Head of caudate nucleus (tissue), 42 donors: ENCODE measurements at places on chromosomes 5 and 9.

DNA sequence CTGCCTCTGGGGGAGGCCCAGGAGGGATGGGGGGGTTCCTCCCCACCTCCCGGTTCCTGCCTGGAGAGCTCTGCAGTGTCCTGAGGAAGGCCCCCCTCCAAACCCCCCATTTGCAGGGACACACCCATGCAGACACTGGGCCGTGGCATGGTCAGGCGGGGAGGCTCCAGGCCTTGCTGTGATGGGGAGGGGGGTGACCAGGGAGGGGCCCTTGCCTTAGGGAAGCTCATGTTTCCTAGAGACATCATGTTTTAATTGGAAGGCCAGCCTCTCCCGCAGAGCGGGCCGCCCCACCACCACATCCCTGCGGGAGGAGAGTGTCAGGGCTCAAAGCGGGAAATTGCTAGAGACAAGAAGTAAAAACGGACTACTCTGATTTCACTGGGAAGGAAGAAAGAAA, 12.0 kb downstream of the PRRX2 start:
- no peak for DNase-seq

DNA sequence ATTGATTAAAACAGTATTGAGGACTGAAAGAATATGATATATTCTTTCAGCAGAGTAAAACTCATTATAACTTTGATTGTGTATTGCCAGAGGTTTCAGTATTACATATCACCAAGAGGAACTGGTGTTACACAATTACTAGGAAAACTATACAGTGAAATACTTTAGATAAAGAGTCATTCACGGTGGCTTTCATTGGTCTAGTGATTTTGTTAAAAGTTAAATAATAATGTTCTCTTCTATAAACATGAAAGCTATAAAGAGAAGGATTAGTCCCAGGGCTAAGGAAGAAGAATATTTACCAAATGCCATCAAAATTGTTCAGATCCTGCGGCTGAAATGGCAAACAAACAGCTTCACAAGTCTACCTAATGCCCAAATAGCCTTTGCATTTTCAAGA, 306.2 kb downstream of the SEMA5A start:
- no peak for DNase-seq

DNA sequence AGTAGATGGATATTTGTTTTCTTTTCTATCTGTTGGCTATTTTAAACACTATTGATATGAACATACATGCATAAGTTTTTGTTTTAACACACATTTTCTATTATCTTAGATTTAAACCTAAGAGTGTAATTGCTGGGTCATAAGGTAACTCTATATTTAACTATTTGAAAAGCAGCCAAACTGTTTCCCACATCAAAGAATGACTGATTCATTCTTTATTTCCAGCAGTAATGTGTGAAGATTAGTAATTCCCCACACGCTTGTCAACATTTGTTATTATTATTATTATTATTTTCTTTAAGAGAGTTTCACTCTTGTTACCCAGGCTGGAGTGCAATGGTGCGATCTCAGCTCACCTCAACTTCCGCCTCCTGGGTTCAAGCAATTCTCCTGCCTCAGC, 1495.8 kb downstream of the EFNA5 start:
- DNase-seq, result no peak

GRCh38 chr5:94463739-94464138, 154.7 kb downstream of the KIAA0825 start:
- no peak for DNase-seq

DNA sequence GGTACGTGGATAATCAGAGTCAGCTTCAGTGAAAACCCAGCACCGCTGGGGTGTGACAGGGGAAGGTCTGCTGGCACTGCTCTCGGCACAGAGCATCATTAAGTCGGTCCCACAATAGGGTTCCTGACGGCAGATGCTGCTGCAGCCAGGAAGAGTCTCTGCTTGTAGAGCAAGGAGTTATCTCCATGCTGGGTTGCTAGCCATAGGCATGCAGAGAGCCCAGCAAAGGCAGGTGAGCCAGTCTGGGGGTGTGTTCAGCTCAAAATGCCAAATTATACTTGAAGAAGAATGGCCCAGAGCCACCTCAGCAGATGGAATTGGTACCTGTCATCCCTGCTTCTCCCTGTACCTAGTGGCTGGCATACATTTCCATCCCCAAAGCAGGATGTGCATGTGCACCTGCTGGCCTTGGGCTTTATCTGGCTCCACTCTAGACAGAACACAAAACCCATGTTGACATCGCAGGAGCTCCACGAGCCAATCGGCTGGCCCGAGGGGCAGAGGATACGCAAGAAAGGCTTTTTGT, 100.8 kb downstream of the WDR41 start:
- no peak for DNase-seq

DNA sequence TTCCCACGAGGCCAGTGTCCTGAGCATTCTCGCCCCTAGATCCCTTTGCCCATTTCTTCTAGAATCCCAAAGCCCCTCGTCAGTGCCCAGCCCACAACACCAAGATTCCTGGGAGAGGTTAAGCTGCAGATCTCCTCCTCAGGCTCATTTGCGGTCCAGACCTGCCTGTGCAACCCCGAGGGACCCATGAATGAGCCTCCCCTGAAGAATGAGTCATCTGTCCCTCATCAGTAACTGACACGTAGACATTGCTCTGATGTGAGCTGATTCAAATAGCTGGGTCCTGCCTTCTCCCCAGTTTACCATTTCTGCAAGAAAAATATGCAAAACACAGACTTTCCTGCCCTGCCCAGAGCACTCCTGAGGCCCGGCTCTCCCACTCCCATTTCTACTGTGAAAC, 92.8 kb downstream of the ADCY2 start:
- DNase-seq, result no peak

GRCh38 chr5:108345541-108346171, 36.2 kb downstream of the FBXL17 start:
- no peak for DNase-seq

- no peak for DNase-seq
Observed at GRCh38 chr5:14165375-14166106, 22.4 kb downstream of the TRIO start.

- DNase-seq, result no peak
Observed at GRCh38 chr9:72424131-72424530, 59.1 kb upstream of the ZFAND5 start.

GRCh38 chr9:109064963-109065702, 51.8 kb upstream of the CTNNAL1 start:
- no peak for DNase-seq

GRCh38 chr9:113350107-113350661, 843 bp downstream of the BSPRY start:
- no peak for DNase-seq

GRCh38 chr5:11153670-11154382, 392.8 kb upstream of the DAP start:
- DNase-seq, result no peak

GRCh38 chr9:114080195-114080772, 2.2 kb upstream of the AMBP start:
- DNase-seq, result no peak

DNA sequence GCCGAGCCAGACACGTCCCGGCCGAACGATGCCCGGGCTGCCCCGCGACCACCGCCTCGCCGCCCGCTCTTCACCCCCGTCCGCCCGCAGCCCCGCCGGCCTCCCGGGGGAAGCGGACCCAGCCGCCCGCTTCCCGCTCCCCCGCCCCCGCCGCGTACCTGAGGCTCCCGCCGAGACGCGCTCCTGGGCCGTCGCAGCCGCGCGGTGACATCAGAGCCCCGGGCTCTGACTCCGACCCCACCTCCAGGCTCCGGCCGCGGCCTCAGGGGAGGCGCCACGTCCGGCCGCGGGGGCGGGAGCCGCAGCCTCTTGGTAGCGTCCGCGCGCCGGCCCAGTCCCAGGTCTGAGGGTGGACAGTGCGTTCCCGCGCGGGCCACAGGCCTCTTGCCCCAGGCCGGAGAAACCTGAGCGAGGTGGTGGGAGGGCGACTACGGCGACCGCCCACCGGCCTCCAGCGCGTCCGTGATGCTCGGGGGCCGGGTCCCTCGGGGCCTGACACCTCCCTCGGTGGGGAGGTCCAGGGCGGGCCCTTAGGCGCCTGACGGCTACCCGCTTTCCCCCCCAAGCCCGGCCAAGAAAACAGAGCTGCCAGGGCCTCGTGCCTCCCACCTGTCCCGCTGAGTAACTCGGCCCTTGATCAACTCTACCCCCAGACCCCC, at the start of gene SHROOM1:
TSS of gene SHROOM1 (minus strand) at position 212 of the 659 bp plus-strand sequence. CDS start 4,507 bp downstream, outside the sequence.
- DNase-seq, result no peak

DNA sequence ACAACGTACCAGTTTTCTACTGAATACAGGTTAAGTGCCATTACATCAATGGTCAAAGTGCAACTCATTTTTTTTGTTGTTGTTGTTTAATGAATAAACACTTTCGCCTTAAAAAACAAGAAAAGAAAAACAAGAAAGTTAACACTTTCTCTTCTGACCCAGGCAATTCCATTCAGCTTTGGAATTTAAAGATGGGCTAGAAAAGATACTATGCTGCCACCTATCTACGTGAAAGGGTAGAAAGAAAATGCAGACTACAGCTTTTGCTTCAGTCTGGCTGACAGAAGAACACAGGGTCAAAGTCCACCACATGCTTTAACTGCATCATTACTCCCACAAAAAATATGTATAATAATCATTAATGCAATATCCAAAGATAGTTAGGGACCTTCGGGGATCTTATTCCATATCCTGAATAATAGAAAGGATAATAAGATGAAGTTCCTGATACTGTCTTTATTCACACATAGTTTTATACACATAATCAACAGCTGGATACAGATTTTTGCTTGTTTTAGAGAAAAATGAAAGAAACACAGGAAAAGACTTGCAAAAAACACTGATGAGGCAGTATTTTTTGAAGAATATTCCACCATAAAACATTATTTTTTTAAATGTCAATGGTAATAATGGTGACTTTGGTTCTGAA, 40.4 kb downstream of the ZDHHC21 start:
- DNase-seq, result no peak

DNA sequence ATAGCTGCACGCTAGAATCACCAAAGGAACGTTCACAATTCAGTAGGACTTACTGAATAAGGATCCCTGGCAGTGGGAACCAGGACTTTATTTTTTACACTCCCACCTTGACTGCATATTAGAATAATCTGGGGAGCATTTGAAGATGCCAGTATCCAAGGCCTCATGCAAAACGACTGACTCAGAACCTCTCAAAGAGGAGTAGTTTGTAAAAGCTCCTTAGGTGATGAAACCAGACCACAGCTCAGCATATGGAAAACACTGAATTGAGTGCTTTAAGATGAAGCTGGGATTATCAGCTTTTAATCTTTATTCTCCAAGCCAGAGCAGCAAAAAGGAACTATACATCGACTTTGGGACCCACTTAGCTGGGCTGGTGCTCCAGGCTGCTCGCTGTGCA, 288.3 kb downstream of the MLLT3 start:
- no peak for DNase-seq

- no peak for DNase-seq
Observed at GRCh38 chr9:37309136-37309535, 113.4 kb upstream of the GRHPR start.

DNA sequence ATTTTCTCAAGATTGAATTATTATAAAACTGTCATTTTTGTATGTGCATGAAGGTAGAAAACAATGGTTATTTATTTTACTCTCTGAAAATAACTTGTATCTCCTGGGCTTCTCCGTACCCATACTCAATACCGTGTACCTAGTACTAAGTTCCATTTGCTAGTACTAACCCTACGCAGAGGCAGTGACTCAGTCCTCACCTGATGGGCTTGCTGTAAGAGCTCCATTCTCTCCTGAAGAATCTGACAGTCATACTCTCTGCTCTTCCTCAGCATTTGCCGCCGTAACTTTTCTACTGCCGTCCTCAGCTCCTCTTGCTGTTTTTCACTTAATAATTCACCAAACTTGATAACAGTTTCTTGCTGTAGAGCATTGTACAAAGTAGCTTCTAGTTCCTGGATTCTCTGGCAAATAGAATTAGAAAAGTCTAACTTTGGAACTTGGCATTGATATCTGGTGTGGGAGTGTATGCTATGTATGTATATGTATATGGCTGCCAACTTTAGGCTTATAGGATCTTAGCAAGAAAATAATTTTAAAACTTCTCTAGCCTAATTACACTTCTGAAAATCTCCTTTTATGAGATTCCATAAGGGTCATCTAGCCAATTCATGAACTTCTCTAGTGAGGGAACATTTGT, 108.0 kb upstream of the DPYSL3 start:
- DNase-seq, result no peak

- no peak for DNase-seq
Observed at GRCh38 chr9:89891221-89891590, 286.4 kb downstream of the GADD45G start.

DNA sequence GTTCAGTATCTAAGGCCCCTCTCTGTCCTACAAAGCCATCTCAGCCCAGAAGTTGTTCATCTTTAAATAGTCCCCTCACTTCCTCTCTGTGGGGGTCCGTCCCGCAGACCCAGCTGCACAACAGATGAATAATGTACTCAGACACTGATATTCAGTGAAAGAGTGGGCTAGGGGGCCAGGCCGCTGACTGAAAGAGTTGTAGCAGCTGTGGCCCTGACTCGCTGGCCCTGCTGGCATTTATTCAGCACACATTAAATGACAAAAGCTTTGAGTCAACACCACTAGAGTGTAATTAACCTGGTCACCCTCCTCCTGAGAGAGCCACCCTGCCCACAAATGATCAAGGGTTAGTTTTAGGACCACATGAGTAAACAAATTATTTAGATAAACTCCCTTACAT, 76.3 kb downstream of the MED10 start:
- DNase-seq, result no peak

DNA sequence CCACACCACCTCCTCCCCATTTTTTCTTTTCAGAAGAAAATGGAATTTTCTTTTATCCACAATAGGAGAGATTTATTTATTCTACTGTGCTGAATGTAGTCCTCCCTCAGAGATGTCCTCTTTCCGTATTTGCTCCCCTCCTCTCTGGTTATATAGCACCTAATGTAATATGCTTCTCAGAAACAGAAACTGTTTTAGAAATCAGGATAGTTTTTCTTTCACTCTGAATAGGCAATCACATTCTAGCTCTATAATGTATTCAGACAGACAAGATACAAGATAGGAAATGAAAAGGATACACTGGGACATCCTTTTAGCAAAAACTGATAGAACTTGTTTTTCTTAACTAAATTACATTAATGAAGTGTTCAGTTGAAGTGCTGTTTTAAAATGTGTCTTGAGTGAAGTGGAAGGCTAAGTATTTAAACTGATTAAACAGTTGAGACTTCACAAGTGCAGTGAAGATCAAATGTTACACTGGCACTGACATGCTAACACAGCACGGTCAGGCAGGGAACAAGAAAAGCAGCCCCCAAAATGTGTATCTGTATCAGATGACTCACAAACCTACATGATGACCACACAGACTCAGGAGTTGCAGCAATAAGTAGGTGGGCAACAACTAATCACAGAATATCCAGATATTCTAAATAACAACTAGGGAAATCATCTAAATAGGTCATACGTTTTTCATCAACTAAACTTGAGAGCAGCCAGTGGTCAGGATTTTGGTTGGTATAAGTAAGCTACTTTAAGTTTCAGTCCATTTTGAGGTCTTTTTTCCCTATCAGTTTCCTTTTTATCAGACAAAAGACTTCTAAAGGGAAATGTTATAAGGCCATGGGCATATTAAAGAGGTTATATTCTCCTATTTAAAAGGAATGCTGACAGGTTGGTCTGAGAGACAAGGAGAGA, 260.4 kb downstream of the MLLT3 start:
- no peak for DNase-seq

- DNase-seq, result no peak
Observed at GRCh38 chr5:3324421-3325101, 271.1 kb upstream of the IRX1 start.

- DNase-seq, result no peak
Observed at GRCh38 chr5:86837610-86838009, 219.9 kb downstream of the COX7C start.
